ENCODE measurements at places on chromosomes 12 and 14.

DNA sequence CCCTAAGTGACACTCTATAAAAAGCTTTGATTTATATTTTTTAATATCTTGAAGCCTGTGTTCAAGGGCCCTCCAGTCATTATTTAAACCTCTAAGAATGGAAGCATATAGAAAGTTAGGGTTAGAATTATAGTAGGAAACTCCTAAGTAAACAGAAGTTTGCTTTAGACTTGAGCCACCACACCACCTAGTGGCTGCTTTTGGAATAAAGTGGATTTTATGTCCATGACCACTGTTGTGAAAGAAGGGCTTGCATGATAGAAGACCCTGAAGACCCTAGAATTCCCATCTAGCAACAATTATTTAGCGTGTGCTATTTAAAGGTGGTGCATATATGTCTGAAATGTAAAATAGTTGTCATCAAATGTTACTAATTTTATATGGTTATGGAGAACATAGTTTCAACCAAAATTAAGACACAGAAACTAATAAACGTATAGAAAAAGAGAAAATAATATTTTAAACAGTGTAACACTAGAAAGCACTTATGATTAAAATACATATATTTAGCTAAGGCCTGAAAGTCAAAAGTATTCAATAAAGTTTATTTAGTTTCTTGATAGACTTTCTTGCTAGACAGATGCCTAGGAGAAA lies 21.3 kb downstream of the LRRIQ1 start:
- no peak for DNase-seq

GRCh38 chr12:27094726-27095125 lies 12.3 kb upstream of the C12orf71 start:
- DNase-seq = no peak

DNA sequence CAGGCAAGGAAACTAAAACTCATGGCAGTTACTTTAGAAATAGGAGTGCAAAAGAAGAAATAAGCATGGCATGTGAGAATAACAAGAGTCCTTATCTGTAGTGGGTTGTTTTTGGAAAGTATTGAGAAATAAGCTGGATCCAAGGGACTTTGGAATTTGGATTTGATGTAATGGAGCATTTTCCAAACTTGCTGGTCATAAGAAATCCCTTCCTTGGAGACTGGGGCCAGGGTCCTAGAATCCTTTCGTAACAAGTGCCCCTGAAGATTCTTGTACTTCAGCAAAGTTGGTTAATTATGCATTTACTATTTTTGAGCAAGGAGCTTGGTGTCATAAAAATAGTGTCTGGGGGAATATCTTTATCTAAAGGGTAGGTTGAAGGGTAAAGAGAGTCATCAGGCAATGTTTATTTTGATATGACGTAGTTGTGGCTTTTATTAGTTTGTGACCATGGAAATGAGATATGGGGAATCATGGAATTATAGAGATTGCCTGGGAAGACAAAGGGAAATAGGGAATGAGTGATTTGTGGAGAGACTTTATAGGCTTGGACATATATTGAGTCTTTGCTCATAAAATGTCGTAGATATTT lies 53.9 kb downstream of the WNK1 start:
- no peak for DNase-seq

GRCh38 chr14:105765893-105766614 lies 239.7 kb downstream of the TMEM121 start:
- DNase-seq = no peak

DNA sequence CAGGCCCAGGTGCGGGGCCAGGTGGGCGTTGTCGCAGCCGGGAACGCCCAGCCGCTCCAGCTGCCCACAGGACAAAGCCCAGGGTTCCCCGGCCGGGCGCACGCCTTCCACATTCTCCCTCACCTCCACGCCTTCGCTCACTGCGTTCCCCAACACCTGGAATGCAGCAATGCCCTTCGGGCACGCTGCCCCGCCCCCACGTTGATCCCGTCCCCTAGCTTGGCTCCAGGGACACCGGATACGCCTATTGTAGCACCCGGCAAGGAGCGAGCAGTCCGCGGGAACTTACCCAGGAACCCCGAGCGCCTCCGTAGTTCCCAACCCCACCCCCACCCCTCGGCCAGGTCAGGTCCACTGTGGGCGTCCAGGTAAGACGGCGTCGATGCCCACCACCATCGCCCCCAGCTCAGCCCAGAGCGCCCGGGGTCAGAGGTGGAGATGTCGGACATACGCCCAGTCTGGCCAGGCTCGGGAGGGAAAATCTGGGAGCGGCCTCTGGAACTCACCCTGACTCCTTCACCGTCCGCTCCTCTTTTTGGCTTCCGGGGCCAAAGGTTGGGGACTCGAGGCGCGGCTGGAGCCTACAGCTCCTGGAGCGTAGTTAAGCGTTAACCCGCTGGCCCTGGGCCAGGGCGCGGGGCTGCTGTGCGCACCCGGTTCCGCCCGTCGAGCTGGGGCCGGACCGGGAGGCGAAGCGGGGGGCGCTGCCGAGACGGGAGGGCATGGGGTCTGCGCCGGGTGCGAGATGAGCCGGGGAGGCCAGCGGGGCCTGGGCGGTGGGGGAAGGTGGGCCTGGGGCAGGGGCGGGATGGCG lies 594 bp upstream of the CEP170B start:
- DNase-seq = no peak

- DNase-seq = no peak
These were observed 117.9 kb upstream of the SFSWAP start for GRCh38 chr12:131592972-131593371.

DNA sequence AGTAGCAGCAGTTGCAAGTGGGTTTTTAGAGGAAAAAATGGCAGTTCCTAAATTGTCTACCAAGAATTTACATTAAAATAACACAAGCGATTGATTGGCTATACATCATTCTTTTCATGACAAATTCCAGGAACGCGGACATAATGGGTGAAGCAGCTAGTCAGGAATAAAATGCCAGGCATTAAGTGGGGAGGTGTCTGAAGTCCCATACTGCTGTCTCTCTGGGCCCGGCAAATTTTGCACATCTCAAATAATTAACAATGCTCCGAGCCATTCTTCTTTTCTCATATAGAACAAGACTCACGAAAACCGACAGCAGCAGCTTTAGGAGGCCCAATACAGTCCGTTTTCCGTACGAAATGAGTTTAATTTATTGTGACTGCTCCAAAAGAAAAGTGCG lies 696 bp downstream of the RPL36AL start:
- DNase-seq = no peak

DNA sequence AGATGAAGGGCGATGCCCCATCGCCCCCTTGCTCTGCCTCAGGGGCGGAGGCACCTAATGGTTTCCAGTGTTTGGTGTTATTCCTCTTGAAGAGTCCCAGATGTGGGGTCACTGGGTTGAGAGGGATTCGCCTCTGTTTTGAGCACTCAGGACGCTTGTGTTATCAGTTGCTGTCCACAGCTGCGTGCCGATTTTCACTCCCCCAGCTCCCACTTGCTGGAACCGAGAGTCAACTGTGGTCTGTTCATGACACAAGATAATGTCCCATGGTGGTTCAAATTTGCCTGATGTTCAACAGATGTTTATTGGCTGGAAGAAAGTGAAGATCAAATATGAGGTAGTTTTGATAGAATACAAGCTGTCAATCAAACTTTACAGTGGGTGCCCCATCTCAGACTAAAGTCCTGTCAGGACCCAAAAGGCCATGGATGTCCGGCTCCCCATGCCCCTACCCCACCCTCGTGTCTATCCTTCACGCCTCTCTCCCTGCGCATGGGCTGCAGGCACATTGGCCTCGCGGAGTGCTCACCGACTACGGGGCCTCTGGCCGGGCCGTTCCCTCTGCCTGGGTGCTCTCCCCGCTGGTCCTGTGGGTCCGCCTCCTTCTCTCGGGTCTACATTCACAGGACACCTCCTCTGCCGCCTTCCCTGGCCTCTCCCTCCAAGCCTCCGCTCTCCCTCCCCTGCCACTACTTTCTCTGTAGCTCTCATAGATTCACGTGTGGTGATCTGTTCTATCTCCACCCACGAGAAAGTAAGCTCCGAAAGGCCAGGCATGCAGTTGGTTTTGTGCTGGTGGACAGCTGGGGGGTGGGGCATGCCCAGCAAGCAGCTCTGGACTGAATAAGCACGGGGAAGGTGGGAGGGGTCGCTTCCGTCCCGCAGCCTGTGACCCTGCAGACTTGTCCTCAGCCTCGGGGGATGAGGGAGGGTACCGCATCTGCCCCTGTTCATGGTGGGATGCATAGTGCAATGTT lies 6.8 kb upstream of the TRAF3 start:
- no peak for DNase-seq

GRCh38 chr12:15603474-15604085 lies 185.6 kb downstream of the EPS8 start:
- DNase-seq = no peak

- no peak for DNase-seq
These were observed 13.9 kb upstream of the LRTM2 start for GRCh38 chr12:1806301-1807086.

DNA sequence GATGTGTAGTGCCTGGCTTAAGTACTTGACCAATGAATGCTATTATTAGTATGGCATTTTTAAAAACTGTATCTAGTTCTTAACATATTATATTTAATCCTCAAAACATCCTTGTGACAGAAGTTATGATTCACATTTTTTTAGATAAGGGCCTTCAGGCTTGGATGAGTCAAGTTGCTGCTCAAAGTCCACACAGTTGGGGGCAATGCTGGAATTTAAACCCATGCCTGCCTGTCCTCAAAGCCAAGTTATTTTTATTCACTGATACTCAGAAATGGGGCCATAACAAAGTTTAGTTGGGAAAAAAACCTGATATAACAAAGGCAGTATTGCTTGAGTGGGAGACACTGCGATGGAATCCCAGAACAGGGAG lies 50.6 kb downstream of the RFX4 start:
- DNase-seq = no peak

DNA sequence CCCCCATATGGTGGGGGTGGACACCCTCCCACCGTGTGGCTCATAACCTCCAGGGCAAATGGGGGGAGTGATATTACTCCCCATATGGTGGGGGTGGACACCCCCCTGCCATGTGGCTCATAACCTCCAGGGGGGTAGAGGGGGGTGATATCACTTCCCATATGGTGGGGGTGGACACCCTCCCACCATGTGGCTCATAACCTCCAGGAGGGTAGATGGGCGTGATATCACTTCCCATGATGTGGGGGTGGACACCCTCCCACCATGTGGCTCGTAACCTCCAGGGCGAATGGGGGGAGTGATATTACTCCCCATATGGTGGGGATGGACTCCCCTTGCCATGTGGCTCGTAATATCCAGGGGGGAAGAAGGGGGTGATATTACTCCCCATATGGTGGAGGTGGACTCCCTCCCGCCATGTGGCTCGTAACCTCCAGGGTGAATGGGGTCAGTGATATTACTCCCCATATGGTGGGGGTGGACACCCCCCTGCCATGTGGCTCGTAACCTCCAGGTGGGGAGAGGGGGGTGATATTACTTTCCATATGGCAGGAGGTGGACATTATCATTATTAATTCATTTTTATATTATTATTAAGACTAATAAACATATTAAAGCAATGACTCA lies 51.2 kb upstream of the OXA1L start:
- DNase-seq = no peak

DNA sequence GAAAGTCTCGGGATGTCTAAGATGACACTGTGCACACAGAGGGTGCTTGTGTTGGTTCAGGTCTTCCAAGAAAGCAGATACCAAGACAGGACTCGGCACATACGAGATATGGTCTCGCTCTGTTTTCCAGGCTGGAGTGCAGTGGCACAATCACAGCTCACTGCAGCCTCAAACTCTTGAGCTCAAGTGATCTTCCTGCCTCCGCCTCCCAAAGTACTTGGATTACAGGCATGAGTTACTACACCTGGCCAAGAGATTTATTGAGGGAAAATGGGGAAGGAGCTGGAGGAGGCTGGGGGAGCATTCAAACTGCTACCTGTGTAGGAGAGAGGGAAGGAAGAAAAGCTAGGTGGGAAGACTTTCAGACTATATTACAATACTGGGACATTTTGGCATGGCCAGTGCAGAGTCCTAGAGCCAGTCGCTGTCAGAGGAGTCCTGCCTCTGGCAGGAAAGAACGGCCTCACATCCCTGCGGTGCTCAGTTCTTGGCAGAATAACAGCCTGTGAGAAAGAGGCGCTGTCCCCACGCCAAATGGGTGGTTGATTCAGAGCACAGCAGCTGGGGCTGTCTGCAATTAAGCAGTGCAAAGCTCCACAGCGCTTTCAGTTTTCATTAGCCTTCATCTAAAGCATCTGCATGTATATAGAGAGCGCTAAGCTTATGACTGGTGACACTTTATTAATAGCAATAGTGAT lies 18.3 kb downstream of the SLC17A8 start:
- no peak for DNase-seq

DNA sequence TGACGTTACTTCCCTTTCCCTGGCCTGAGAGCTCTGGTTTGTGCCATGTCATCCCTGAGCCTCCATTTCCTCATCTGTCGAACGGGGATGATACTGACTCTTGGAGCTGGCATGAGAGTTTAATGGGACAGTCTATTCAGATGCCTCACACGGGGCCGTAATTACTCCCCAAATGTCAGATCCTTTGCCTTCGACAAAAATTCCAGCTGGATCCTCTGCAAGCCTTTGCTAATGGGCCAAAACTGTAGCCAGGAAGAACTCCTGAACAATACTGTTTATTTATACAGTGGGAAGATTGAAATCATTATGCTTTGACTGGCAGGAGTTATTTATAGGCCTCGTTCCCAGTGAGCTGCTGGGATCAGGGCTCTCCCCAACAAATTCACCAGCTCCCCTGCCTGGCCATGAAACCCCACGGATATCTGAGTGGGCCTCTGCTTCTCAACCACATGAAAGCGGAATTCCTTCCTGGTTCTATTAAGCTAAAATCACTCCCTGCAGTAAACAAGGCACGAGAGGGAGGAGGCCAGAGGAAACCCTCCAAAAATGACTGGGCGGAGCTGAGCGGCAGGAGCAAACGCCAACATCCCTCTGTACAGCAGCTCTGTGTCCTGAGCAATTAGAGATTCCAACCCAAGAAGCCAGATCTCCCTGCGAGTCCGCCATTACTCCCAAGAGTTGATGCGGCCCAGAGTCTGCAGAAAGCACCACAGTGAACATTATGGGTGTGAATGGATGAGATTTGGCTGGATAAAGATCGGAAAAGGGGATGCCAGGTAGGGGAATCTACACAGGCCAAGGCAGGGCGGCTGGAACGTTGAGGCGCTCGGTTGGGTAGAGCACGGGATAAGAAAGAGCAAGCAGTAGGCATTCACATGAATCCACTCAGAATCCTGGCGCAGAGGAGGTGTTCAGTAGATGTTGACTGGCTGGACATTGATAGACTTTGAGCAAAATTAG lies 326.1 kb downstream of the BCL11B start:
- no peak for DNase-seq

DNA sequence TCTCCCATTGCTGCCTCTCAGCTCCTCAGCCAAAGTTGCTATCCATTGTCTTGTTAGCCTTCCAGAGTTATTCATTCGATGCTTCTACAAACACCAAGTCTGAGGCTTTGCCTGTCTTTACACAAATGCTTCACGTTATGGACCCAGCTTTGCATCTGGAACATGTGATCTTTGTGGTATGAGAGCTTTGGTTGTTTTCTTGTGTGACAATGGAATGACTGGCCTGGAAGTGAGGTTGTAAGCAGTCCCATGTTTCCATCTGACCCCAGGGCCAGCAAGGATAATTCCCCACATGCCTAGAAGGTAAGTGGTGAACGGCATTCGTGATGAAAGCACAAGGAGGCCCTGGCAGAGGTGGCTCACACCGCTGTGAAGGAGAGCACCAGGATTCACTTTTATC lies 866.7 kb upstream of the TMEM132C start:
- DNase-seq = no peak

- DNase-seq = no peak
These were observed 378.4 kb upstream of the RGS6 start for GRCh38 chr14:71553779-71554178.

GRCh38 chr14:91061056-91061887 lies 831 bp upstream of the RPS6KA5 start:
- no peak for DNase-seq

- DNase-seq = peak; percentile 23
These were observed 20.1 kb downstream of the STX2 start for GRCh38 chr12:130818635-130819576.

Measured in bone marrow (tissue), 2 donors.